ENCODE measurements at places on chromosomes 12 and 14. TPM values are rescaled to one million over a fixed set of nuclear protein-coding genes. Genes with fewer than 3 reads are reported as not detected.

- no peak for DNase-seq
Observed at GRCh38 chr12:19547271-19547671, 108.0 kb downstream of the AEBP2 start.

EPYC gene
- total RNA-seq, result not detected

GLT8D2 gene
- 3.8 TPM for total RNA-seq

SNRNP35 gene
- total RNA-seq, result 15.7 TPM

- no peak for DNase-seq
Observed at GRCh38 chr12:43579206-43579605, 27.2 kb upstream of the ADAMTS20 start.

SAMD15 gene
- total RNA-seq, result 3.3 TPM

DNA sequence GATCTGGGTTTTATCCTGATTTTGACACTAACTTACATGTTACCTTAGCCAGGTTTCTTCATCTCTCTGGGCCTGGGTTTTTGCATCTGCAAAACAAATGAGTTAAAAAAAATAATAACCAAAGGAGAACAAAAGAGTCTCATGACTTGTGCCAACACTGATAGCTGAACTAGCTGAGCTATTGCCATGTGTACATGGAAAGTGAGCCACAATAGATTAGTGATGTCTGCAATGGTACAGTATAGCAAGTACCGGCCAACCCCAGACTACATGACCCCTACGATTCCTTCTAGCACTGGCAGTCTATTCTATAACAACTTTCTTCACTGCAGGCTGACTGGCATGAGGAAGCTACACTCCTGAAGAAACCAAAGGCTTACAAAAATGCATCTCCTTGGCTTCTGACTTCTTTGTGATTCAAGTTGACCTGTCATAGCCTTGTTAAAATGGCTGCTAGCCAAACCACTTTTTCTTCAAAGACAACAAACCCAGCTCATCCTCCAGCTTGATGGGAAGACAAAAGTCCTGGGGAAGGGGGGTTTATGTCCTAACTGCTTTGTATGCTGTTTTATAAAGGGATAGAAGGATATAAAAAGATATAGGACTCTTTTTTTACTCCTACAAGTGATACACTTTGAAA, 123.7 kb downstream of the DAD1 start:
- no peak for DNase-seq

PRH1 gene
- 25.2 TPM for total RNA-seq

DNA sequence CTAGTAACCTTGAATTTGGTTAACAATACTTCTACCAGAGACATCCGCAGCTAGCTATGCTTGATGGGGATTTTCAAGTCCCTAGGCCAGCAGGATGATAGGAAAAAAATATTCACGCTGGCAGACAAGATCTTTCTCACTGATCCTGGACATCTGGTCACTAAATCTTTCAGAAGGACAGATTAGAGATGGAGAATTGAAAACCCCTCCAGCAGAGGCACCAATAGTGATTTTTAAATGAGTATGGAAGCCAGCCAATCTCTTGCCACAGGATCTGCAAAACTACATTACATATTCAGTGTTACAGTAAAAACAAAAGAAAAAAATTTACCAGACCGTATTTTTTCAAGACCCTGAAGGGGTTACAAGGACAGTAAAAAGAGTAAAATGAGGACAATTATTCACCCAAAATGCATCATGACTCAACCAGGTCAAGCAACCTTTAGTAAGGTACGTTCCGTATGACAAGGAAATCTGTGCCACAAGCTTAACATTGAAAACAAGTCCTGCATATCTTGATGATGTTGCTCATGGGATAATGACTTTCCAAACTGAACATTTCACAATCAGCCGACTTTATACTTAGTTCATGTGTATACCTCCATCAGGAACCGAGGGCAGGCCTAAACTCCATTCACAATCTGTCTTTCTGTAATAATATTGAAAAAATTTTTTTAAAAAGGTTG, 239.5 kb downstream of the GXYLT1 start:
- DNase-seq, result no peak

- no peak for DNase-seq
Observed at GRCh38 chr12:109719123-109720022, 5.7 kb downstream of the FAM222A start.

GRCh38 chr12:130198663-130199060, 36.4 kb downstream of the FZD10 start:
- DNase-seq, result no peak

GRCh38 chr12:34397591-34398365, 375.5 kb downstream of the ALG10 start:
- DNase-seq, result no peak

- DNase-seq, result no peak
Observed at GRCh38 chr14:96263347-96264199, 7.6 kb downstream of the BDKRB1 start.

DNA sequence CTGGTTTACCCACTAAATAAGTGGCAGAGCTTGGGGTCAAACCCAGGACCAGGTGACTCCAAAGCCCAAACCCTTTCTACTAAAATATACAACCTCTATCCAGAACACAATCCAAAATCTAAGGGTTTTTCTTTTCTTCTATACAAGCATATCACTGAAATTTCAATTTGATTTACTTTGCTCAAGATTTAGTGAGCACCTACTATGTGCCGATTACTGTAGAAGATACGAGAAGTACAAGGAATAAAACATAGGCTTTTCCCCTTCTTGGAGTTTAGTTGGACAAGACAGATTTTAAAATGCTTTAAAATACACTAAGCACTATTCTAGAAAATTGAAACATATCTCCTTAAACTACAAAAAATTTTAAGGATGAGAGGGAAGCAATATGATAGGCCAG, 2.8 kb downstream of the L3HYPDH start:
- DNase-seq, result no peak

GRCh38 chr12:66531766-66532165, 147.1 kb downstream of the GRIP1 start:
- DNase-seq, result no peak

COX8C gene
- total RNA-seq, result not detected

OVCH1 gene
- total RNA-seq, result not detected

UNC119B gene
- total RNA-seq, result 16.6 TPM

DNA sequence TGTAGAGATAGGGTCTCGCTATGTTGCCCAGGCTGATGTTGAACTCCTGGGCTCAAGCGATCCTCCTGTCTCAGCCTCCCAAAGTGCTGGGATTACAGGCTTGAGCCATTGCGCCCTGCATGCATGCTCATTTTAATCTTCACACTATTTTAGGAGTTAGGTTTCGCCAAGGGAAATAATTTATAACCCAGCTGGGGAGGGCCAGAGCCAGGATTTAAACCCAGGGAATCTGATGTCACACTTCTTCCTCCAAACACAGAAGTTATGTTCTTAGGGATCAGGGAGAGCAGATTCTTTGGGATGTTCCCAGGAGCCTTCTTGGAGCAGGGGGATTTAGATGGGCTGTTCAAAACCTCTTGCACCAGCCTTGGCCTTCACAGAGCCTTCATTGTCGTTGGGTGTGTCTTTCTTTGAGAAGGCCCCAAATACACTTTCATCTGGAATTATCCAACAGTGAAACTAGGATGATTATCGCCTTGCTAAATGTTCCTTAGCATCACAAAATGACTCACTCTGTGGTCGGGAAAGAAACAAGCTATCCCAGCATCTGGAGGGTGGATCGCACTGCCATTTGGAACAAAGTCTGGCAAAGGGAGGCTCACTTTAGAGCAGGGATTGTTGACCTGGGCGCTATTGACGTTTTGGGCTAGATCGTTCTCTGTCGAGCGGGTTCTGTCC, 8.2 kb upstream of the PPP1CC start:
- no peak for DNase-seq

DNA sequence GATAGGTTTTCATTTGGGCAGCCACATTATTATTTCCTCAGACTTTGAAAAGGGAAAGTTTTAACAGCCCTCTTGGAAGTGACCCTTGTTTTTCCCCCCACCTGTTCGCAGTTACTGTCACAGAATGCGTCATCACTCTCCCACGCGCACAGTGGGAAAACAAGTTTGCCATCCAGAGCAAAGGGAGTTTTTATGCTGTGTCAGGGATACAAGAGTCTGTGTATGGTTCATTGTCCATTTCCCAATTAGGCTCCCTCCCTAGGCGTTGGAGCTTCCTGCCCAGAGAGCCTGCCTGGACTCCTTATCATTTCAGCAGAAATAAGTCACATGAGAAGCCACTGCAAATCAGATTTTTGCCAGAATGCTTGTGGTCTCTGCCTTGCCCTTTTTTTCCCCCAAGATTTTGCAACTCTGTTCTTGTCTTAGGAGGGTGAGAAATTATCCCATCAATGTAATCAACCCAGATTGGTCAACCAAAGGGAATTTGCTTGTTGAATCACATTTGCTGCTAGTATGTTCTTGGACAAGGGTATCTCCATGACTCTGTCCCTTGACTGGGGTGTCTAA, 104.1 kb downstream of the IGF1 start:
- DNase-seq, result no peak

DNA sequence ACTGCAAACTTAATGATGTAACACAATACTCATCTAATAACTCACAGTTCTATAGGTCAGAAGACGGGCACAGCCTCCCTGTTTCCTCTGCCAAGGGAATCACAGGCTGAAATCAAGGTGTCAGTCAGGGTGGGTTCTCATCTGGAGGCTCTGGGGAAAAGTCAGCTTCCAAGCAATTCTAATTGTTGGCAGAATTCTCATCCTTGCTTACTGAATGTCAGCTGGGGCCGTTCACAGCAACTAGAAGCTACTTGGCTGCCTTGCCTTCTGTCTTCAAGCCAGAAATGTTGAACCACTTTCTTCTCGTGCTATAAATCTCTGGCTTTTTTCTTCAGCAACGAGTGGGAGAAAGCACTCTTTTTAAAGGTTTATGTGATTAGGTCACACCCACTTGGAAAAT, 80.1 kb upstream of the PDZRN4 start:
- DNase-seq, result no peak

FGF23 gene
- not detected for total RNA-seq

GRCh38 chr12:30836656-30837445, 82.1 kb upstream of the CAPRIN2 start:
- no peak for DNase-seq

EGLN3 gene
- 2.9 TPM for total RNA-seq

SLC38A4 gene
- not detected for total RNA-seq

DNA sequence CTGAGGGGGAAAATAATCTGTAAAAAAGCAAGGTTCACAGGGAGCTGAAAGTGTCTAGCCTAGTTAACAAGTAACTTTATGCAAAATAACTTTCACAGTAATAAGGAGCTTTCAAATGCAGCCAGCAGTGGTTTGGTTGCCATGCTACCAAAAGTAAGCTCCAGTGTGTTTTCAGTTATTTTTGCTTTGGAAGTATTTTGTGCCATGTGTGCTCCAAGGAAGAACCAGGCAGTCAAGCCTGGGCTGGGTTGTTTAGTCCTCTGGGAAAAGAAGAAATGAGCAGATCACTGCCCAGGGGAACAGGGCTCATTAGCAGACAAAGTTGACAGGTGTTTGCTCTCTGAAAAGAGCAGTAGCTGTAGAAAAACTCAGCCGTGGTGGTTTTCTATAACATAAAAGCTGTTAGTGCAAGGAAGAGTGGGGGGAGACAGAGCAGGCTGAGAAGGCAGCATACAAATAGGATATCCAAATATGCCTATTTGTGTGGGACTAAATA, 92.8 kb upstream of the TMTC2 start:
- no peak for DNase-seq

- no peak for DNase-seq
Observed at GRCh38 chr12:92224685-92225331, 79.2 kb upstream of the BTG1 start.

FOXG1 gene
- total RNA-seq, result not detected

KERA gene
- total RNA-seq, result not detected

GRCh38 chr12:70772836-70773235, 135.6 kb upstream of the PTPRB start:
- DNase-seq, result no peak

GRCh38 chr12:46983959-46984841, 95.2 kb upstream of the PCED1B start:
- DNase-seq, result no peak

DNA sequence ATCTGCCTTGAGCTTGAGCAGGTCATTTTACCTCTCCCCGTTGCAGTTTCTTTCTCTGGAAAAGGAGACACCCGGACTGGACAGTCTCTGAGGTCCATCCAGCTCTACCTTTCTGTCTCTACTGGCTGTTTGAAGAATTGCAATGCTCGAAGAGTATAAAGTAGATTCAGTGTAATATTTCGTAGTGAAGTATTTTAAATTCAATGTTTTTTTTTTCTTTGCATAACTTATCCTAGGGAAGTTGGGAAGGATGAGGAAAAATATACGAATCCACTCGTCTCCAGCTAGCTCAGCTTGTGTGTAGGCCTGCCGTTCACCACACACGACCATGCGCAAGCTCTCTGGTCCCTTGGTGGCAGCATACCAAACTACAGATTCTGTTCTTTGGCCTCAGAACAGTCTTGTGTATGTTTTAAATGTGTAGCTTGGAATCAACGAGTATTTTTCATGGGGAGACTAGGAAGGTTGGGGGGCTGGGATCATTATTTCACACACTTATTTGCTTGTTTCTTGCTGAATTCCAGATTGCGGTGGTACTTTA, 307.9 kb downstream of the CACNA1C start:
- DNase-seq, result no peak

- no peak for DNase-seq
Observed at GRCh38 chr12:56257491-56258067, 605 bp downstream of the ANKRD52 start.

DNA sequence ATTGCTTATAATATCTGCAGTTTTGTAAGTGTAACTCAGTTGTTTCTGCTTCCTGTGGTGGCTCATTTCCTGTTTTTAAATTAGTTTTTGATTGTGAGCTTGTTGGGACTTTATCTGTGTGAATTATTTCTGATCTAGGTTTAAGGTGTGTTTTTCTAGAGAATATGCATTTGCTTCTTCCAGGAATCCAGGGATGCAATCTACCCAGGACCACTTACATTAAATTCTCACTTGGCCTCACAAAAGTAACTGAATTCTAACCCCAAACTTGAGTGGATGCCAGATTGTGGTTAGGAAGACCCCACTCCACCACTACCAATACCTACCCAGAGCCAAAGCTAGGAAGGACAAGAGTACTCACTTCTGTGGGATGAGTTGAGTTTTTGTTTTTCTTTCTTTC, 11.9 kb downstream of the STYX start:
- no peak for DNase-seq

GRCh38 chr12:99771659-99772058, 124.1 kb downstream of the GARIN6 start:
- no peak for DNase-seq

DNA sequence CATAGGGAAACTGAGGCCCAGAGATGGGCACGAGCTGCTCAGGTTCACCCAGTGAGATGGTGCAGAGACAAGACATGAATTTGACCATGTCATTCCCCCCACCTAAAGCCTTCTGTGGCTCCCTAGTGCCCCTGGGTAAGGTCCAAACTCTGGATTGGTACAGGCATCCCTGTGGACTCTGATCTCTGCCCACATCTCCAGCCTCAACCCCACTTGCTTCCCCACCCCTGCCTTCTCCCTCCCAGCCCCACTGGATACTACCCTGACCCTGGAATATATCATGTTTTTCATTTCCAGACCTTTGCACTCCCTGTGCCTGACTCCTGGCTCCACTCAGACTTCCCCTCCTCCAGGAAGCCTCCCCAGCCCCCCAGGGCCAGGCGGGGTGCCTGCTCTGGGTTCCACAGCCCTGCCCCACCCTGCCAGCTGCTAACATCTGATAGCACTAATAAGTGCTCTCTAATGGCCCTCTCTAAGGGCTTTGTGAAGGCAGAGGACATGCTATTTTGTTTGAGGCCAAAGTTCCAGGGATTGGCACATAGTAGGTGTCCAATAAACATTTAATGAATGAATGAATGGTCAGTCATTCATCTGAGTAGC, 1.1 kb upstream of the SDSL start:
- DNase-seq, result no peak

CCDC196 gene
- total RNA-seq, result not detected

FAM90A1 gene
- total RNA-seq, result not detected

- no peak for DNase-seq
Observed at GRCh38 chr12:106601031-106601430, 18.2 kb downstream of the RFX4 start.
